ENCODE measurements at places on chromosomes 12 and 14.

DNA sequence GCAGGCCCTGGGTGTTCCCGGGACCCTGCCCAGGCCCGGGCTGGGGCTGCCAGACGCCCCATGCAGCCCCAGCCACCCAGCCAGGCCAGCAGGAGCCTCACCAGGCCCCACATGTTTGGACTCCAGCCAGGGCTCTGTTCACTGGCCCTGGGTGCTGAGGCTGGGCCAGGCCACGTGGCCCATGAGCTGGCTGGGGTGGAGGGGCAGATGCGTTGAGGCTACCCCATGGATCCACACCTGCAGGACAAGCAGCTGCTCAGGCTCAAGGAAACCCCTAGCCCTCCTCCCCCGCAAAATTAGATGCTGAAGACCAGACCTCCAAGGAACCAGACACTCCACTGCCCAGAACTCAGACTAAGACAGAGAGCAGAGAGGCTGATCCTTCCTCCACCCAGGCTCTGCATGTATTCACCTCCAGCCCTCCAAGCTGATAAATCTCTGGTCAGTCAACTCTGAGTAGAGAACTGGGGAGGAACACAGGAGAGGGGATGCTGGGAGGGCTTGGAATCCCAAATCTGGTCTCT is 1.6 kb downstream of the CDH24 start:
- no peak for DNase-seq

DNA sequence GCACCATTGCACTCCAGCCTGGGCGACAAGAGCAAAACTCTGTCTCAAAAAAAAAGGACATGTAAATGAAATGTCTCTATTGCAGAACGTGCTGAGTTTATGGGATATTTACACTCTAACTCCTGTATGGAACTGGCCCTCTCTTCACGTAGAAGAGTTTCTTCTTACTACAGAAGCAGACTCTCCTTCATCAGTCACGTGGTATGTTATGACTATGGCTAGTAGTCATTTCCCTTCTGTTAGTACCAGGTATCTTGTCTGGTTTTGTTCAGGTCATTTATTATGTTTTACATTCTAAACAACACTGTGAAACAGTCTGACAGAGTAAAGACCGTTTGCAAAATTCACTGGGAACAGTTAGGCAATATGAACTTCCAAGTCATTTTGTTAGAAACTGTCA is 20.3 kb downstream of the KNTC1 start:
- no peak for DNase-seq

GRCh38 chr12:102851246-102851645 is 65.8 kb downstream of the PAH start:
- DNase-seq = no peak

DNA sequence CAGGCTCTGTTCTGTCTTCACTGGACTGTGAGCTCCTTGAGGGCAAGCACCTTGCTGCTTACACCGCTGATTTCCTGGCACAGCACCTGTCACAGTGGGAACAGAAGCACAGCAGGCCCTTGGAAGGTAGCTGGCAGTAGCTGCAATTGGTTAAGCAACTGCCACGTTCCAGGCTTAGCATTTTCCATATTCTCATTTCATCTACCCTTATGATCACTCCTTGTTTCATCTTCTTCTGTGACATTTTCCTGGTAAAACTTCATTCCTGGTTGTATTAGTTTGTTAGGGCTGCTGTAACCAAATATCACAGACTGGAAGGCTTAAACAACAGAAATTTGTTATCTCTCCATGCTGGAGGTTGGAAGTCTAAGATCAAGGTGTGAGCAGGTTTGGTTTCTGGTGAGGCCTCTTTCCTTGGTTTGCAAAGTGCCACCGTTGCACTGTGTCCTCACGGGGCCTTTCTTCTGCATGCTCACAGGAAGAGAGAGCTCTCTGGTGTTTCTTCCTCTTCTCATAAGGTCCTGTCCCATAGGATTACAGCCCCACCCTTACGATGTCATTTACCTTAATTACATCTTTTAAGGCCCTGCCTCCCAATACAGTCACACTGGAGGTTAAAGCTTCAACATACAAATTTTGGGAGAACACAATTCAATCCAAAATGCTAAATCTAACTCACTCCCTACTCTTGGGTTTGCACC is 121.7 kb upstream of the CPSF6 start:
- no peak for DNase-seq

DNA sequence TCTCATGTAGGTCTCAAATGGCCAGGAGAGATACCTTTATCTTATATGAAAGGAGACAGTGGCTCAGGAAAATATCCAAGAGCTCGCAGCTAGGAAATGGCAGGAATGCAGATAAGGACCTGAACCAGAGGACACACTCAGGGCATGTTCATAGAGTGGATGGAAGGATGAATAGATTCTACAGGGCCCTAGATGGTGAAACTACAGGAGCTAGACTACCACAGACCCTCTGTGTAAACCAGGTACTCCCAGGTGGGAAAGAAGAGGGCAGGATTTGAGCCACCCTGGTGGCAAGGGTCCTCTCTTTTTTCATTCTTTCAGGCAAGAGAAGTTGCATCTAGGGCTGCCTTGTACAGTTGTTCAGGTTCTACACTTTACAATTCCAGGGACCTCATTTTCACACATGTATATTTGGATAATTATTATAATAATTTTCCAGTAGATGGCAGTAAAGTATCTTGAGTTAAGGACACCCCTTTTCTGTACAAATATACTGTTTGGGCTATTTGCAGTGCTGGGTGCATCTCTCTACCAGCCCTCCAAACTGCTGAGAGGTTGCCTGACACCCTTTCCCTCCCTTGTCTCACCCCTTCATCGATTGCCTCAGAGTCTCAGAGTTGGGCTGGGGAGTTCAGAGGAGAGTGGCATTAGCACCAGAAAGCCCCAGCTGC is 10.5 kb upstream of the ZDHHC22 start:
- no peak for DNase-seq

DNA sequence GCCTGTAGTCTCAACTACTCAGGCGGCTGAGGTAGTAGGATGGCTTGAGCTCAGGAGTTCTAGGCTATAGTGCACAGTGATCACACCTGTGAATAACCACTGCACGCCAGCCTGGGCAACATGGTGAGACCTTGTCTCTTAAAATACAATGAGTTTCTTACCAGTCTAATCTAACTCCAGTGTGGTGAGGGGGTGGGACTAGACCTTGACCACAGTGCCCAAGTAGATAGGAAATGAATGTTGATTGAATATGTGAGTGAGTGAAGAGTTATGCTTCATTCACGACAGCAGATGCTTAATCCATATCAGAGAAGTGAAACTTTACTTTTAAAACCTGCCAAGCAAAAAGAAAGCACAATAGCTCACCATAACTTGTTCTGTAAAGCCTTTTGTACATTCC is 11.2 kb upstream of the AK7 start:
- no peak for DNase-seq

GRCh38 chr12:47920913-47921312 is 16.1 kb upstream of the VDR start:
- DNase-seq = no peak

- no peak for DNase-seq
Measured at GRCh38 chr12:89573051-89573810, 47.4 kb upstream of the POC1B start.

DNA sequence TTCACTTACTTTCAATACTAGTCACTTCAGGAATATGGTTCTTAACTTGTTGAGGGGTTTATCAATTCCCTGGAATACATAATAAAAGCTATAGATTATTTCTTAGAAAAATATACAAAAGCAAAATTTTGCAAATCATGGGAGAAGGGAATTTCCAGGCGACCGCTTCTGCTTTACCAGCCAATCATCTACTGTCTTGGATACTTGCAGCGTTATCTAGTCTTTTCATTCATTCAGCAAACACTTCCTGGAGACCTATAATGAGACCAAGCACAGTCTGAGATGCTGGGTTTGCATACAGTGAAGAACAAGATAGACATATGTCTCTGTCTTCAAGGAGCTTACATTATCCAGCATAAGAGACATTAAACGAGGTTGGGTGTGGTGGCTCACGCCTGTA is 1.5 kb upstream of the MRPL42 start:
- no peak for DNase-seq
